ENCODE measurements at places on chromosomes 1 and 21.

DNA sequence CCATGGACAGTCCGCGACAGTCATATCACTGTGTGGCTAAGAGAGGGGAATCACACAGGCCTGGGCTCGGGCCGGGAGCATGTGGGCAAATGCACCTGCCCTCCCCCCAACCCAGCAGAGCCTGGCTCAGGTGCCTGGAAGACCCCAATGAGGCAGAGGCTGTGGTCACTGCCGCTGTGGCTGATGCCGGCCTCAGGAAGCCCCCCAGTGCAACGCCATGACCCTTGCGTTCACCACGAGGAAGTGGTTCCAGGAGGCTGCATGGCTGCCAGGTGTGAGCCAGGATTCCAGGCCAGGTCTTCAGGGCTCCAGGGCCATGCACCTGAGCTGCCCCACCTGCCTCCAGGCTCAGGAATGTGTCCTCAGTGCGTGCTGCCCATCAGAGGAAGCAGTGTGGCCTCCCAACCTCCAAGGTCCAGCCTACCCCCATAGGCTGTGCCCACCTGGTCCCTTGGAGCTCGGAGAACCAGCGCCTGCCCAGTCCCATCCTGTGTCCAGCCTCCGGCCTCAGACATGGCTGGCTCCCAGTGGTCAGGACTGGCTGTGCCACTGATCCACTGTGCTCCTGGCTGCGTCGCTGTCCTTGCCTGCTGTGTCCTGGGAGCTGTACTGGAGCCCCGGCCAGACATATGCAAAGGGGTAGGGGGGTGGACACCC is 8.0 kb downstream of the ARHGEF16 start:
- DNase-seq = no peak

- DNase-seq = no peak
These were observed 69.9 kb downstream of the ITSN1 start for GRCh38 chr21:33712022-33712803.

- no peak for DNase-seq
These were observed 85.3 kb downstream of the SCCPDH start for GRCh38 chr1:246809473-246809872.

GRCh38 chr1:161139766-161140165 is 7.3 kb upstream of the DEDD start:
- DNase-seq = no peak
